Activated T-helper 17 cell treated with anti-CD3 and anti-CD28 coated beads, Interleukin-2, amount 50 U/mL, for 72 hours (primary cell): ENCODE measurements at places on chromosomes 4 and X. TPM values are rescaled to one million over a fixed set of nuclear protein-coding genes. Genes with fewer than 3 reads are reported as not detected.

GRCh38 chrX:136870064-136870463 lies 10.5 kb downstream of the RBMX start:
- no peak for ATAC-seq

GRCh38 chr4:8258552-8259212 lies 10.9 kb upstream of the HTRA3 start:
- ATAC-seq: no peak

DNA sequence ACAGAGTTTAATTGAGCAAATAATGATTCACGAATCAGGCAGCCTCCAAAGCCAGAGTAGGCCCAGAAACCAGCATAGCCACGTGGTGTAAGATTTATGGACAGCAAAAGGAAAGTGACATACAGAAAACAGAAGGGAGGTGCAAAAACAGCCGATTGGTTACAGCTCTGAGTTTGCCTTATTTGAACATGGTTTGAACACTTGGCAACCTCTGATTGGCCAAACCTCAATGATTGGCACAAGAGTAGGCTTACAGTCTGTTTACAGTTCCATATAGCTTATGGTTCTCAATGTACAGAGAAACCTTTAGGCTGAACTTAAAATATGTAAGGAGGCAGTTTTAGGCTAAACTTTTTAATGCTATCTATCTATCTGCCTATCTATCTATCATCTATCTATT lies 394.8 kb downstream of the CFAP47 start:
- no peak for ATAC-seq

- ATAC-seq: no peak
Measured at GRCh38 chr4:86261636-86262035, 98.2 kb downstream of the MAPK10 start.

- ATAC-seq: no peak
Measured at GRCh38 chr4:22932326-22932725, 239.6 kb downstream of the GBA3 start.

DNA sequence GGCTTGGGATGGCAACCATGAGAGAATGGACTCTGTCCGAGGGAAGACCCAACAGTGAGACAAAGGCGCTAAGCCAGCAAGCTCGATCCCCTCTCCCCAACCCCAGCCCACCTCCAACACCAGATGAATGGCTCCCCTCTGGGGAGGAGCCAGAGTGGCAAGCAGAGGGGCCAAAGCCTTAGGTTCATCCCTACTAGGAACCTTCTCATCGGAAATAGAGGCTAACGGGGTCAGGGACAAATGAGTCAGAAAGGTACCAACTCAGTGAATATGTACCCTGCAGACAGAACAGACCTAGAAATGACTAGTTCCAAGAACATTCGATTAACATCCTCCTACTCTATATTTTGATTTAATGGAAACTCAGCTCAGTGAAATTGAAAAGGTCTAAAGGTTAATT lies 73.9 kb downstream of the NSG1 start:
- ATAC-seq: peak; percentile 84

DNA sequence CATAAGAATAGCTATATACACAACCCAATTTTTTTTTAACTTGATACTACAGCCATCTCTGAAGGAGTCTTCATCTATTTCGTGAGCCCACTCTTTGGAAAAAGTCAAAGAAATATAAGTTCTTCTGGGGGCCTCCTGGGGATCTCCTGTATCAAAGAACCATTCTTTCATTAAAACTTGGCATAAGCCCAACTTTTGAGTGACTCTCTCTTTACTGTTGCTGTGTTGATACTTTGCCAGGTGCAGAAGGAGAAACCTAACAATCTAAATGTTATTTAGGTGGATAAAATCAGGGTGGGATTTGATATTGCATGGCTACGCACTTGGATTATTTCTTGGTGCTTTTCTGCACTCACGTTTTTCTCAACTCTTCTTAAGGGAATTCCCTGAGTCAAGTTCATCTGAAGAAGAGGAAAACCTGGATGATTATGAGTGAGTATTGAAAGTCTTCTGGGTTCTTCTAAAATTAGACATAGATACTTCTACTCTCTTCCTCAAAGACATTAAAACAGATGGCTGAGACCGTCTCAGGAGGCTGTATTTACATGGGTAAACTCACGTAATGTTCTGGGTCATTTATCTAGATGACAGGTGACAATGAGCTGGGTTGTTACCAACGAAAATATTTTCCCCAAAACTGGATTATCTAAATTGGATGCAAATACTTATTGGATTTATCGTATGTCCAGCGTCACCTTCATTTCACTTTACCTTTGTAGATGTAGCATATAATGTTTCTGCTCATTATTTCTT lies 25.2 kb downstream of the BMX start:
- no peak for ATAC-seq

DNA sequence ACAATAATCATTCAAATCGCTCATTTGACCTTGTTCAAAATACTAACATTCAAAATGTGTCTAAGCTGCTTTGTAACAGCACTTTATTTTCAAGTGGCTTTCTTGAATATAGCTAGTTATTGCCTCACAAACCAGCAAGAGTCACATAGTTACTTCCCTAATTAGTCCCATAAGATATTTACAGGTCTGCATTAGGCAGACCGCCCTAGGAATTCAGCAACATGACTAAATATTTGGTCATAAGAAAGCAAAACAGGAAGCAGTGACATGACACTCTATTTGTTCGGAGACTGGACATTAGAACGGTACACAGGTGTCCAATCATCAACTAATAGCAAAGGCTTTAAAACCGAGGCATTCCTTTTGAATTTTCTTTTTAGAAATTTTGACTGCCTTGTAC lies 262.0 kb downstream of the COL25A1 start:
- no peak for ATAC-seq

- no peak for ATAC-seq
Measured at GRCh38 chr4:125582302-125582701, 267.5 kb downstream of the FAT4 start.

The HTR2C gene
- not detected for total RNA-seq

The RTL3 gene
- total RNA-seq: not detected

The NPY2R gene
- total RNA-seq: not detected

The CNGA2 gene
- not detected for total RNA-seq
